Osteoblast (primary cell): ENCODE measurements at places on chromosomes 12 and 14.

DNA sequence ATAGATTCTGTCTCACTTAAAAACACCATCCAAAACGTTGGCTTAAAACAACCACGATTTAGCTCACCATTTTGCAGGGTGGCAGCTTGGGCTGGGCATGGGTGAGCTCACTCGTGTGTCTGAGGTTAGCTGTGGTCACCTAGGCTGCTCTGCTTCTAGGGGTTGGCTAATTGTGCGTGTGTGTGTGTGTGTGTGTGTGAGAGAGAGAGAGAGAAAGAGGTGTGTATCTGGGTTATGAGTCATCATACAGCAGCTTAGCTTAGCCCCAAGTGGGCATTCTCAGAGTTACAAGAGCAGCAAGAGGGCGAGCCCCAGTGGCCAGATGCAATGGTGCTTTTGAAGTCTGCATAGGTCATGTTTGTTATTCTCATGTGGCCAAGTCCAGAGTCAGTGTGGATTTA is 6.0 kb downstream of the FBXW8 start:
- DNase-seq = peak; percentile 85

DNA sequence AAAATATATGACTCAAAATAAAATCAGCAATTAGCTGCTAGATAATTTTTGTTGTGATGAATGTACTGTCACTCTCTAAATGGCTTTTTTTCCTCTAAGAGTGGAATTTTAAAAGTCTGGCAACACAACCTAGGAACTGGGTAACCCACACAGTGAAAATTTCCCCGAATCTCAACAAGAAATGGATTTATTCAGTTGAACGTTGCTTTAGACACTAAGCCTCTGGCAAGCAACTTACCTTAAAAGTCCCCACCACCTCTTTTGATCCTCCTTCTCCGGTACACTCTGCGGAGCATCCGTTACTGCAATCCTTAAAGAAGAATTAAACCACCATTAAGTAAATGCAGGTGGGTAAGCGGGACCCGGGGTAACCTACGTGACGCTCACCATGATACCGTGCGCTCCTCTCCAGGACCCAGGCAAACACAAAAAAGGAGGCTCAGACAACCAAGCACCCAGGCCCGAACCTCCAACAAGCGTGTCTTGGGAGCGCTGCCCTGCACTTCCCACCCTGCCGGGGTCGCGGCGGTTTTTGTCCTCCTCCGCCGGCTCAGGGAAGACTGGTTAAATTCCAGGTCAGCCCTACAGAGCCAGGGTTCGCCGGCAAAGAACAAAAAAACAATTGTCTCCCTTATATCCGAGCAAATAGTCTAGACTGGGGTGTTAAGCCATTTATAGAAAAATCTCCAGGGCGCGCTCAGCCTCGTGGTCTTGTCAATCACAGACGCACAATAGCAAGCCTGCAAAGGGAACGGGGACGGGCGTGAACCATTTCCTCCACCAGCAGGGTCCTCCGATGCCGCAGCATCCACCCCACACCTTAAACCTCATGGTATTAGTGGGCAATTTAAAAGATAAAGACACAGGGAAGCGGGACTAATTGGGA is 47.1 kb downstream of the BCAT1 start:
- peak; percentile 56 for DNase-seq

DNA sequence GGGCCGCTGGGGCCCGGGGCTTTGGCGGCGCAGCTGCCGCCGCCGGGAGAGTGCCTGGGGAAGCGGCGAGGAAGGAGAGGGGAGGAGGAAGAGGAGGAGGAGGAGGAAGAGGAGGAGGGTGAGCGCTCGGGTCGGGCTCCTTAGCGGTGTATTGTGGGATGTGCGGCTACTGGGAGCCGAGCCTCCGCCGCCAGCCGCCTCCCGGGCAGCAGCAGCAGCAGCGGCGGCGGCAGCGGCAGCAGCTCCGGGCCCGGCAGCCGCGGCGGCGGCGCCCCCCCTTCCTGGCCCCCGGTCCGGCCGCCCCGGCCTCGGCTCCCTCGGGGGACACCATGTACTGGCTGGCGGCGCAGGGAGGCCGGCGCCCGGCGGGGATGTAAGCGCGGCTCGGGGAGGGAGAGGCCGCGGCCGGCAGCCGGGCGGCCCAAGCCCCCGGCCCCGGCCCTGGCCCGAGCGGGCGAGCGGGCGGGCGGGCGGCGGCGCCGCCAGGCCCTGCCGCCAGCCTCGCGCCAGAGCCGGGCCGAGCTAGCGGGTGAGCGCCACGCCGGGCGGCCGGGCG is at the start of gene SETD1B:
SETD1B (plus strand) TSS at position 149 of the 556 bp plus-strand sequence. CDS start 729 bp downstream, outside the sequence.
- peak; percentile 91 for DNase-seq

DNA sequence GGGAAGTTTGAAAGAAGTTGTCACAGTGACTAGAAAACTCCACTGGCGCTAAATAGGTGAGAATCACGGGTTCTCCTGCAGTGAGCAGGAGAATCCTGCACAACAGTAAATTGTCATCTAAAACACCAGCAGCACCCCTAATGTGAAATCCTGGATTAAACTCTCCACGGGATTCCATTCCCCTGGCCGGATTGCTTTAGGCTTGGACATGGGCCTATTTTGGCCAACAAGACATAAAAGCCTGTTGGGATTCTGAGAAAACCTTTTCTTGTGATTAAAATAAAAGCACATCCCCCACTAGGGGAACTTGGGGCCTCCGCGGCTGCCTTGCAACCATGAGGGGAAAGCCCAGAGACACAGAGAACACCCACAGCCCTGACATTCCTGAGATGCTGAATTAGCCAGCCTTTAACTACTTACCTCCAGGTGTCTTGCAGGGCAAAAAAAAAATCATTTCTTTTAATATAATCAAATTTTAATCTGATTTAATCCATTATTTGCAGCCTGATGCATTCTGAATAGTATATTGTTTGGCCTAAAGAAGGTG is 21.0 kb upstream of the TSPAN11 start:
- no peak for DNase-seq

GRCh38 chr14:35925319-35925718 is 99.2 kb downstream of the BRMS1L start:
- no peak for DNase-seq

DNA sequence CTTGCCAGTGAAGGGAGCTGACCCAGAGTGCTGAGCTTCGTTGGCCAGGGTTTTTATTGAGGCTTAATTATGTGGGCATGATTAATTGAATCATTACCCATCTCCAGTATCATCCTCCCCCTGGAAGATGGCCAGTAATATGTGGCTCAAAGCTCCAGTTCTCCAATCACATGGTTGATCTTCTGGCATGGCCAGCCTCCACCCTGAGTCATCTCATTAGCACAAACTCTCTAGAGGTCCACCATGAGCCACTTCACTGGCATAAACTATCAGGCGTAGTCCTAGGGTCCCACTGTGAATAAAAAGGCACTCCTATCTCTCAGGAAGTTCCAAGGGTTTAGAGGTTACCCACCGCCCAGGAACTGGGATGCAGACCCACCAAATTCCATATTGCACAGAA is 135.0 kb downstream of the ANO6 start:
- no peak for DNase-seq

- DNase-seq = no peak
These were observed 11.7 kb upstream of the RNASE10 start for GRCh38 chr14:20493634-20494033.

DNA sequence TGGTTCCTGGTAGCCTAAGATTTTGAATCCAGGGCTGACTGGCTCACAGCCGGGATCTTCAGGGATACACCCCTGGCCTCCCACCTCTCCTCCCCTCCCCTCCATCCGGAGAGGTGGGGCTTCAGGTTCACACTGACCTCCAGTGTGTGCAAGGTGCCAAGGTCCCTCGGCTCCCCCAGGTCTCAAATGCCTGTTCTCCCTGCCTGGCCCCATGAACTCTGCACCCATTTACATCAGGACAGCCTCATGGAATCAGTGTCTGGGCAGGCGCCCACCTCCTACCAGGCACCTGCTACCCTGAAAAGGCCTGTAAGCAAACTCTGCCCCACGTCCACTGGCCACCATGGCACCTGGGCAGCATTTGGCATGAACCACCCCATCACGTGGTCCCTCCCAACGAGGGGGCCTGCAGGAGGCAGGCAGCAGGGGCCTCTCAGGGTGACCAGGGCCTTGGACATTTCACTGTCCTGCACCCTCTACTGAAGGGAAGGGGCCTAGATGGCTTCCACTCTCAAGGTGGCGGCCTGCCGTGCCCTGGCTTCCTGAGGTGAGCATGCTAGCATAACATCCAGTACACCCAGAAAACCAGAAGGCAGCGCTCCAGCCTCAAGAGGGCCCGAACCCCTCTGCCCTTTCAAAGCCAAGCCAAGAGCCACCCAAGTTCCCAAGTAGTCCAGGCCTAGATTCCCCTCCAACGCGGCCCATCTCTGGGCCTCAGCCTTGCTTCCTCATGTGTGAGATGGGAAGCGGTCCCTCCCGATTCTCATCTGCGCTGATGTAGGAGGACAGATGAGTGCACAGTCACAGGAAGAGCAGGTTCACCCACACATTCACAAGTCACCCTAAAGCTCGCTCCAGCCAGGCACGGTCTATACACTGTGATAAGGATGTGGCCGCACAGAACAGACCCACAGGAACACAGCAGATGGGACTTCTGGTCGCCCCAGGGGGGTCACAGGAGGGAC is 37.3 kb downstream of the CCDC85C start:
- DNase-seq = peak; percentile 85

DNA sequence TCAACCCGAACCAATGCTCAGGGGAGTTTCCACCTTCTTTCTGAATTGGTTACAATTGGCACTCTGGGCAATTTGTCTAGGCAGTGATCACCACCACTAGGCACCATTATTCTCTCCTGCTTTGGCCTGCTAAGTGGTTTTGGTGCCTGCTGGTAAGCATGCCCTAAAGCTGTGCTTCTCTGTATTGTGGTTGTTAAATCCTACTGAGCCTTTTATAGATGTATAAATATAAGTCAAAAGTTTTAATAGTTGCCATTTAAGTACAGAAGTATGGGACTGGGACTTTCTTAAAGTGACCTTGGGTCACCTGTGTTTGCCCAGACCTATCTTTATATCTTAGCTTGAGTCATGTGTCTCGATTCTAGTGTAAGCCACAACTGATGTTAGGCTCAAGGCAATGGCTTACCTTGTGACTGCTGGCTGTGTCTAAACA is 475.9 kb downstream of the SLC16A7 start:
- DNase-seq = no peak

GRCh38 chr12:120826335-120826734 is 77.8 kb downstream of the SPPL3 start:
- DNase-seq = no peak

GRCh38 chr12:49921936-49922335 is 18.2 kb upstream of the FAIM2 start:
- DNase-seq = no peak

DNA sequence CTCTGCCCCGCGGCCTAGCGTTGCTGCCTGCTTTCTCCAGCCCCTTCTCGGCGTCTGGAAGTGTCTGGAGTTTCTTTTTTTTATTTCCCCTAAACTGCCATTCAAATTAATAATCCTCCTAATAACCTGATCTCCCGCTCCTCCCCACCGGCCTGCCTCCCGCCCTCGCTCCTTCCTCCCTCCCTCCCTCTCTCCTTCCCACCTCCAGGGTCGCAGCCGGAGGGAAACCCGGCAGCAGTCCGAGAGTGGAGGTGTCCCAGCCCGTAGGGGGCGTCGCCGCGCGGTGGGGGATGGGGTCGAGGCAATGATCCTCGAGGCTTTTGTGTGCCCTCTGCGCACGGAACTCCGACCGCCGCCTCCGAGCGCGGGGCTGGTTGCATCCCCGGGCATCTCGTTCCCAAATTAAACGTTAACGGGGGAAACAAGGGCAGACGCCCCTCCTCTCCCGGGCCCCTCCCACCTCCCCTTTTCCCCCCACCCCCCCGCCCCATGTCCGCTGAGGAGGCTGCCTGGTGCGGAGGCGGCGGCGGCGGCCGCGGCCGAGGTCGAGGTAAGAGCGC is 1.0 kb upstream of the SOCS2 start:
- DNase-seq = peak; percentile 88

DNA sequence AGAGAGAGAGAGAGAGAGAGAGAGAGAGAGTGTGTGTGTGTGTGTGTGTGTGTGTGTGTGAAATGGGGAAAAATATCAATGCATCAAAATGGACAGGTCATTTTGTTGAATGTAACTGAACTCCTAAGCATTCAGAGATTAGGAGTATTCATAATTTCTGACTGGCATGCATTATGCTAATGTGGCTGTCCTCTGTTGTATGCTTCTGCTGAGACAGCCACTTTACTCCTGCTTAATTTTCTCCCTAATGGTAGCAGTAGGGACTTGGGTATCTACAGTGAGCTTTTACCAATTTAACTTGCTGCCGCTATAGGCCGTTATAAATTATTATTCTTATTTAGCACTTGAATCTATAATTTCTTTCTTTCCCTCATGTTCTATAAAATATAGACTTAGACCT is 924.8 kb downstream of the NRXN3 start:
- DNase-seq = no peak

GRCh38 chr14:74913986-74914573 is 9.0 kb downstream of the RPS6KL1 start:
- peak; percentile 97 for DNase-seq

DNA sequence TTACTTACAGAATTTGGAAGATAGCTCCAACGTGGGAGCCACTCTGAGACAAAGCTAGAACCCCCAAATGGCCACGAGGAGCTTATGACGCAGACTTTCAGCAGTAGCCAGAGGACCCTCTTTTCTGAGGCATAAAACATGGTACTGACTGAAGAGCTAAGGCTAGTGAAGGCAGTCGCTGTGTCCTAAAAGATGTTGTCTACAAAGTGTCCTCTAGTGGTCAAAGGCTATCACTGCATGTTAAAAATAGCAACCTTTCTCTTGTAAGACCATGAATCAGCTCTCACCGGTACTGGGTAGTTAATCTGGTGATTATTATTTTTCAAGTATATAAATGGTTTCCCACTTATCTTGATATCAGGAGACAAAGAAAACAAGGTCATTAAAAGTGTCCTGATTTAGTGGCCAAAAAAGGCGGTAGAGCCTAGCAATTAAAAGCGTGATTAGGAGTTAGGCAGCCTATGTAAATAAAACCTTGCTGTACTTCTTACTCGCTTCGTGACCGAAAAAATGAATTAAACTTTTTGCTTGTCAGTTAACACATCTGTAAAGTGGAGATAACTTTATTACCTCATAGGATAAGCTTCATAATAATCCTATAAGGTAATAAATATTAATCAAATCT is 47.0 kb upstream of the LGR5 start:
- peak; percentile 93 for DNase-seq

GRCh38 chr12:76006028-76006925 is 25.3 kb downstream of the PHLDA1 start:
- DNase-seq = no peak

DNA sequence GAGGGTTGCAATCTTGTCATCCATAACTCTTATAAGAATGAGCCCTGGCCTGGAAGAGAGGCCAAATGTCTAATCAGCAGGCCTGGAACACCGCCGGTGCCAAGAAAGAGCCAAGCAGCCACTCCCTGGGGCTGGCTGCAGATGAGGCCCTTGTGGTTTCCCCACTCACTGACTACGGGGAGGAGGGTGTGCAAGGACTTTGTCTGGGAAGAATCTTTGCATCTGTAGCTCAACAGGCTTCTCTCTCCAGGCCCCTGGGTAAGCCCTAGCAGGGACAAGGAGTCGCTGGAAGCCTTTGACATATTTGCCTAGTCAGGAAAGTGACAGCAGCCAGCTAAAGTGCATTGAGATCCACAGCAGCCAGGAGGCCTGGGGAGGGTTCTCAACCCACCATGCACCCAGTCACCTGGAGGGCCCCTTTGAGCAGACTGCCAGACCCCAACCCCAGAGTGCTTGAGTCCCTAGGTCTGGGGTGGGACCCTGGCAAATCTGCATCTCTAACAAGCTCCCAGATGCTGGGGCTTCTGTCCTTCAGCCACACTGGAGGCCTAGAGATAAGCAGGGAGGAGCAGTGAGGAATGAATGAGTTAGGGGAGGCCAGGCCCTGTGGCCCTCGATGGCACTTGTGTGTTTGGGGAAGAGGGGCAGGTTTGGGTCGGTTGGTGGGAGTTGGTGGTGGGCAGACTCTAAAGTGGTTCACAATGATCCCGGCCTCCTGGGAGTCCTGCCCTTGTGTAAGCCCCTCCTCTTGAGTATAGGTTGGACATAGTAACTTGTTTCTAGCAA is 13.9 kb upstream of the LRTM2 start:
- no peak for DNase-seq

- DNase-seq = peak; percentile 93
These were observed 18.9 kb upstream of the ANKRD33 start for GRCh38 chr12:51868821-51869495.
